Astrocyte (in vitro differentiated cells and primary cell): ENCODE measurements at places on chromosomes 6 and 20. TPM values are rescaled to one million over a fixed set of nuclear protein-coding genes. Genes with fewer than 3 reads are reported as not detected.

Gene TRIM10
- not detected in 2 replicates for total RNA-seq

Gene AKAP12
- total RNA-seq = 76.1 and 115 TPM in 2 replicates

Gene HLA-DPA1
- total RNA-seq = 0.50 and 1.7 TPM in 2 replicates

Gene DPPA5
- not detected in 2 replicates for total RNA-seq

Gene CENPB
- total RNA-seq = 37.0 and 39.1 TPM in 2 replicates

Gene GTF2H4
- total RNA-seq = 34.3 and 41.3 TPM in 2 replicates

Gene PTCRA
- not detected in 2 replicates for total RNA-seq

Gene NKAIN2
- 0.07 TPM in 1 of 2 replicates, not detected in the other for total RNA-seq

Gene TDP2
- total RNA-seq = 27.2 and 27.3 TPM in 2 replicates

Gene FHL5
- not detected in 2 replicates for total RNA-seq

Gene BEND6
- 8.3 and 10.4 TPM in 2 replicates for total RNA-seq

Gene DDRGK1
- total RNA-seq = 36.7 and 42.8 TPM in 2 replicates

Gene THEMIS
- total RNA-seq = 0.07 TPM in 1 of 2 replicates, not detected in the other
